NCI-H2029 treated with DMSO at 0.1 percent for 48 hours (cell line): ENCODE measurements at places on chromosomes 1 and 21.

- DNase-seq, result no peak
These were observed 39.6 kb downstream of the NUF2 start for GRCh38 chr1:163361123-163361934.

GRCh38 chr1:27021354-27022031, 8.8 kb upstream of the TENT5B start:
- no peak for DNase-seq

DNA sequence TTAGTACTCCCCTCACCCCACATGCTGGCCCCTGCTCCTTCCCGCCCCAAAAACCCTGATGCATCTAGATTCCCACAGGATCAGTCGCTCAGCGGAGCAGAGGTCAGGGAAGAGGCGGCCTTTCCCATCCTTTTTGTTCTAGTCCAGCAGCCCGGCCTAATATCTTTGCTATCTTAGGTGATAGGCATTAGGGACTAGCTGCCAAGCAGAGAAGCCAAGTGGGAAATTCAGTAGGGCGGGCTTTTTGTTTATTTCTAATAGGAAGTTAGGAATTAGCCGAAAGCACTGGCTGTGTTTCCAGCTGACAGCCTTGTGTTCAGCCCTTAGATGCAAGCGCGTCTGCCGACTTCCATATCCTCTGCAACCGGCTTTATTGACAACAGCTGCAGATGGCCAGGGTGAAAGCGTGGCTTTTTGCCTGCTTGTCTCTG, 59.0 kb upstream of the BCAR3 start:
- DNase-seq, result no peak

DNA sequence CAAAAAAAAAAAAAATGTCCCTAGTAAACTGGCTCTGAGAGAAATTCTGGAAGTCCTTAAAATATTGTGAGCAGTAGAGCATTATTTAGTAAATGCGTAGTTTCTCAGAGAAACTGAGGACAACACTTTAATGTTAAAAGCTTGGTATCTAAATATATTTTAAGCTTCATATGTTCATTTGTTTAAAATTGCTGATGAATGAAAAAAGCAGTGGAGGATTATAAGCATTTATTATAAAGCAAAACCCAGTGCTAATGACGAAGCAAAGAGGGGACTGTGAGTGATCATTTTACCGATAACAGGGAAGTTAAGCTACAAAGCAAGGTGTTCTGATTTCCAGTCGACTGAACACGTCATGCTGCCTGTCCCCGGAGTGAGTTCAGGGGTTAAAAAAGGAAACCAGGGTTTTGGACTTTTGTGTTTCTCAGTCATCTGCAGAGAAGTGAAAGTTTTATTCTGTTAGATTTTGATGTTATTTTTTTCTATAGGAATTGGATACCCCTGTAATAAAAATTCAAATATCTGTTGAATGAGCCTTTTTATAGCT, 64.5 kb upstream of the SCCPDH start:
- DNase-seq, result no peak

- DNase-seq, result no peak
These were observed 78.1 kb downstream of the DHRS3 start for GRCh38 chr1:12539705-12540579.

DNA sequence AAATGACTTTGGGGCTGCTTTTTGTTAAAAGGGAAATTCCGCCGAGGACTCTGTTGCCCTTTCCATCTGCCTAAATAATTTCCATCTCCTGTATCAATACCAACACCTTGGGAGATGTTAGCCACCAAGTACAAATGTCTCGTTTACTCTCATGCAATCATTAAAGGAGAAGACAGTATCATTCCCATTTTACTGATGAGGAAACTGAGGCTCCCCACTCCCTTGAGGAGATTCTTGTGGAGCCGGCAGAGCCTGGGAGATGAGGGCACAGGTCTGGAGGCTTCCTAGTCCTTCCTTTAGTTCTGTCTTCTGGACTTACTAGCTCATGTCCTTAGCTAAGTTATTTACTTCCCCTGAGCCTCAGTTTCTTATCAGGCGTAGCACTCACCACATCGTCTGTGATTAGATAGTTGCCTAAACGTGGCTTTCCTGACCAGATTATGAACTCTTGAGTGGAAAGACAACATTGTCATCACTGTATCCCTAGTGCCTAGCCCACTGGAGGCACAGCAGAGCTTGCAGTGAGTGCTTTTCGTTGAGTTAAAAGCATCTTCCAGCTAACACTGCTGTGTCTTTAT, 81.6 kb downstream of the ADSS2 start:
- no peak for DNase-seq

DNA sequence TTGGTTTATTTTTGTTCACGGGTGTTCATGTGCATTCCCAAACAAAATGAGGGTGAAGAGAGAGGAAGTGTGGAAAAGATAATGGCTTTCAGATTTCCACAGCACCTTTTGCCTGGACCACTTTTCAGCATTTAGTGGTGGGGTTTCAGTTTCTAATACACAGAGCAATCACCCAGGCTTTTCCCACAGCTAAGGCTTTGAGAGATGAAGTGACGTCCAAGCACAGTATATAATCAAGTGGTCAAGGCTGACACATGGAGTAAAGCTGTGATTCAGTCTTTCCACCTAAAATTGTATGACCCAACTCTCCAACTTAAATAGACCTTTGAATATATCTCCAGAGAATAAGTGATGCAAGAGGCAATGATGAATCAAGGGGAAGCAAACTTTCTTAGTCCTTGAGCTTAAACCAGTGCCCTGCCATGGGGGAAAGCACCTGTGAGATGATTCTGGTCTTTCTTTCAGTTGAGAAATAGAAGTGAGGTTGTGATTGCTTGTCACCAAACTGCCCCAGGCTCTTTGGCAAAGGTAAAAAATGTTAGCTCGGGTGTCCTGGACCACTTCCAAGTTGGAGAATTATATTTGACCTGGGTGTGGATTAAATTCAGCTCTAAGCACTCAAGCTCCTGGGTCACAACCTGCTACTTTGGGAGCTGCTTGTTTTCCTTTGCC, 2.4 kb upstream of the PIK3R3 start:
- DNase-seq, result peak; percentile 95
